Aorta (tissue), 5 donors: ENCODE measurements at places on chromosomes 5 and 9.

GRCh38 chr9:81035171-81035570 lies 654.2 kb downstream of the TLE1 start:
- no peak for DNase-seq
- no peaks in the 10 kb centered on the region for H3K36me3 ChIP-seq
- H3K27ac ChIP-seq: no peak overlapping the region
- H3K4me3 ChIP-seq: no peak overlapping the region

- no peak overlapping the region for H3K27ac ChIP-seq
- DNase-seq: no peak
- no peaks in the 10 kb centered on the region for H3K36me3 ChIP-seq
Measured at GRCh38 chr9:115261656-115262081, 143.7 kb upstream of the TNC start.

DNA sequence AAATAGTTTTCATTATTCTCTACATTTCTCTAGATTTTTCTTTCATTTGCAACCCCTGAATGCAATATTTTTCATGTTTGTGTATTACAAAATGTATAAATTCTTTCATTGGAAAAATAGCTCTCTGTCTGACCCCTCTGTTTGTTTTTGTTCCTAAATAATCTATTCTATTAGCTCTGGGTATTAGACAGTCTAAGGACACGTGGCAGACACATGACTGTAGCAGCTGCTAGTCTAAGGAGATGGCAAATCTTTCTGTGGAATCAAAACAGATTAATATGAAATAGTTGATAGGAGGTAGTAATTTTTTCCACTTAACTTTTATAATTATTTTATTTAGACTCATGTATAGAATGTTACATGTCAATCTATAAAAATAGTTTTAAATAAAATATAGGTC lies 21.4 kb upstream of the SPATA9 start:
- H3K27me3 ChIP-seq: no peaks in the 10 kb centered on the region
- H3K36me3 ChIP-seq: no peaks in the 10 kb centered on the region
- no peak overlapping the region for H3K27ac ChIP-seq
- H3K4me1 ChIP-seq: no peaks in the 10 kb centered on the region
- no peak for DNase-seq

GRCh38 chr9:23747088-23748075 lies 78.7 kb downstream of the ELAVL2 start:
- no peaks in the 10 kb centered on the region for H3K4me1 ChIP-seq
- no peak overlapping the region for H3K27ac ChIP-seq
- H3K27me3 ChIP-seq: no peaks in the 10 kb centered on the region
- H3K36me3 ChIP-seq: no peaks in the 10 kb centered on the region
- H3K4me3 ChIP-seq: no peak overlapping the region
- no peak for DNase-seq

DNA sequence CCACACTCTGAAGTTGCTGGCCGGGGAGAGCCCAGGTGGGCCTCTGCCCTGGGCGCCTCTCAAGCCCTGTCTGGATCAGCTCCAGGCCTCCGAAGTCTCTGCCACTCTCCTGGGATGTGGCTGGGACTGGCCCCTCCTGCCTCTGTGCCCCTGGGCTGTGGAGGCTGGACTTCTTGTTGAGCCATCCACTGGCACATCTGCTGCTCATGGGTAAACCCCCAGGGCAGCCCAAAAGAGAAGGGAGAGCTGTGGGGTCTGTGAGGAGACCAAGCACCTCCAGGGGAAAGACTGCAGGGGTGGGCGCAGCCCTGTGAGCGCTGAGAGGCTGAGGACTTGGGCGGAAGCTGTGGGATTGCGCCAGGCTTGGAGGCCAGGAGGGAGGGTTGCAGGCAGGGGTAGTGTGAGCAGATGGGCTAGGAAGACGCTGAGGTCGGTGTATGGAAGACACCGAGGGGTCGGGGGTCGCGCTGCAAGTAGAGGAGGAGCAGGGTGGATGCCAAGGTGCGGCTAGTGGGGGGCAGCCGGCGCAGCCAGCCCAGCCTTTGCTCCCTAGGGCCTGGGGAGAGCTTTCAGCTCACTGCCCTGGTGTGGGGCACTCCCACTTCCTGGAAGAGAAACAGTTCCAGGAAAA lies 118.1 kb downstream of the WNK2 start:
- no peaks in the 10 kb centered on the region for H3K4me1 ChIP-seq
- no peak overlapping the region for H3K4me3 ChIP-seq
- no peak overlapping the region for H3K27ac ChIP-seq
- DNase-seq: peak; percentile 26
